ENCODE measurements at places on chromosomes 5 and 9.

GRCh38 chr9:99474186-99474585 lies 252.1 kb downstream of the SEC61B start:
- no peak for DNase-seq

DNA sequence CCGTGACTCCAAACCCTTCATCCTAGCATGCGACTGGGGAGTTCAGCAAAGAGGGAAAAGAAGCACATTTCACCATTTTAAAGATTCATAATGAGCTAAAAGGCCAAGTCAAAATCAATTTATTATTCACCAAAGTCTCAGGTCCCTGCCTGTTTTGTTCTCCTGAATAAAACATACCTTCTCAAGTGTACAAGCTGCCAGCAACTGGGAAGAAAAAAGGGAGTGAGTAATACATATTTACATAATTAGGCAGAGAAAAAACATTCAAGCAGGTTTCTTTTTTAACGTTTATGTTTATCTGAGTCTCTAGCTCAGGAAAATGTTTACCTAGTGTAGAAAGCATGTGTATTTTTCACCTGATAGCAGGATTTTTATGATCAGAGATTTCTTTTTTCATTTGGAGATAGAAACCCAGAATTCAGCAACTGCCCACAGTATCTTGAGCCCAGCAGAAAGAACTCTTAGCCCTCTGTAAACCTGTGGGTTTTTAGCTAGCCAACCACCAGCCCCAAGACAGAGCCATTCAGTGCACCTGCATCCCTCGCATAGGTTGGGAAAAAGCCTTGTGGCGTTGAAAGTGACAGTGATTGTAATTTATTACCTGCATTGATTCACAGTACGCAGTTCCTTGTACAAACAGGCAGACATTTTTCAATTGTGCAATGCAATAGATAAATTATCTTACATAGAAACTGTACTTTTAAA lies 117.9 kb upstream of the GRIA1 start:
- DNase-seq: no peak

DNA sequence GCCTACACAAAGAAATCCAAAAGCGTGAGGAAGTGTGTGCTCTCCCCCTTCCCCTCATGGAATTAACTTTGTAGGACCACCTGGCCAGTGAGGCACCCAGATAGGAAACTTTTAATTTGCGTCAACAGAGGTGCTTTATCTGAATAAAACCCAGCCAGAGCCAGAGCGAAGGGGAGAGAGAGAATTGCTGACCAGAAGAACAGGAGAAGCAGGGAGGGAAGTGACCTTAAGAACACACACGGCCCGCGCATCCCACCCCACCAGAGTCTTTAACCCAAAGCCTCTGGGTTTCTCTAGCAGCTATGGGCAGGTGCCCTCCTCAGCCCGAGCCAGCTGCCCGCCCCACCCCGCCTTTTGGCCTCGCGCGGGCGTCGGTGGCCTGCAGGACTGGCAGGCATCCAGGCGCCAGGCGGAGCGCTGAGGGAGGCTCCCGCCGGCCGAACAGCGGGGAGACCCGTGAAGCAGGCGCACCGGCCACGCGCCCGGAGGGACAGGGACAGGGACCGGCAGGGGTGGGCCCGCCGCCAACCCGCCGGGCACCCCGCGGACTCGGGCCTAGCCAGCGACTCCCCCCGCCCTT lies 580 bp downstream of the ERAP1 start:
- peak; percentile 52 for DNase-seq

DNA sequence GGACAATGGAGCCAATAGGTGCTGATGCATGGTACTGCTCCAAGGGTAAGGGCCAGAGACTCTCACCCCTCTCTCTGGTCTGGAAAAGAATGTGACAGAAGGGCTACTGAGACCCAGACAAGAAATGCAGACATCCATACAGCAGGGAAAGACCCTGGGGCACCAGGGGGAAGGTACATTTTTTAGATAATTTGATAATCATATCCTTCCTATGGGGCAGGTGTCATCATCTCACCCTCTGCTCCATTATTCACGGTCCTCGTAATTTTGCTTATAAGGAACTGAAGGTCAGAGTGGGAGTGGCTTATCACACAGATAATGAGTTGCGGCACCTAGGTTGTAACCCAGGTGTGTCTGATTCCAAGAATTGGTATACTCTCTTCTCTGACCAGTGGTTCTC lies 90.0 kb downstream of the TRIM32 start:
- DNase-seq: no peak

DNA sequence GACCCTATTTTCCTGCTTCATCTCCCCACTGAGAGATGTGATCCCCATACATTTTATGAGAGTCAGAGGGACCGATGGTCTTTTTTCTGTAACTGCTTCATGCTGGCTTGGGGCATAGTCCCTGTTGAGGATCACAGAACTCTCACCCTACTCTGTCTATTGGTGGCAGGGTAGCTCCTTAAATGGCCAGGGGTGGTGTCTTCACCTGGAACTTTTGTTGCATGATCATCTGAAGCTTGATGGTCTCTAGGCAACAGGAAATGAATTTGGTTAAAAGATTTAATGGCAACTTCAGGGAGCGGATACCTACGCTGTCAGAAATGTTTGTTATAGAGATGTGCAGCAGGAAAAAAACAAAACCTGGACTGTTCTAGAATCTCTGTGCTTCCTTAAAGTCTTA lies 87.0 kb upstream of the GLIS3 start:
- DNase-seq: no peak
